ENCODE measurements at places on chromosomes 1 and 21.

DNA sequence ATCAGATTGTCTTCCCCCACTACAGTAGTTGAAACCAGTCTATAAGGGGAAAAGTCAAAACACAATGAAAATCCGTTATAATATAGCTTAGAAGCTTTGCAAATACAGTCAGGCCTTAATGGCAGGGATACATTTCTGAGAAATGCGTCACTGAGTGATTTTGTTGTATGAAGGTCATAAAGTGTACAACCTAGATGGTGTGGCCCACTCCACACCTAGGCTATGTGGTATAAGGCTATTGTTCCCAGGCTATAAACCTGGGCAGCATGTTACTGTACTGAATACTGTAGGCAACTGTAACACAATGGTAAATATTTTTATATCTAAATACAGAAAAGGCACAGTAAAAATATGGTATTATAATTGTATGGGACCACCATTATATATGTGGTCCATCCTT lies 188.0 kb upstream of the L1TD1 start:
- DNase-seq, result no peak

DNA sequence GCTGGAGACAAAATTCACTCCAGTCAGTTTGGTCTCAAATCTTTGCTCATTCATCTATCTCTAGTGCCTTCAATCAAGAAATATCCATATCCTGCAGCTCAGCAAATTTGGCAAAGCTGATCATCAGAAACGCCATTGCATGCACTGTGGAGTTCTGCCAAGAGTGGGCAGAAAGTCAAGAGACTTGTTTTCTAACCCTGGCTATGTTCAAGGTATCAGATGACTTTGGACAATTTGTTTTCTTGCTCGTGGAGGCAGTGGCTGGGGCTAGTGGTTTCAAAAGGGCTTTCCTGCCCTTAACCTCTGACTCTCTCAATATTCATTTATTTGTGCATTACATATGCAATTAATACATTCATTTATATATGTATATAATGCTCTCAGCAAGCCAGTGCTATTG lies 12.8 kb upstream of the LRRC52 start:
- DNase-seq, result no peak

- no peak for DNase-seq
Measured at GRCh38 chr1:154485106-154485505, 16.9 kb upstream of the TDRD10 start.

GRCh38 chr1:6157132-6157527 lies 23.0 kb downstream of the CHD5 start:
- DNase-seq, result no peak

DNA sequence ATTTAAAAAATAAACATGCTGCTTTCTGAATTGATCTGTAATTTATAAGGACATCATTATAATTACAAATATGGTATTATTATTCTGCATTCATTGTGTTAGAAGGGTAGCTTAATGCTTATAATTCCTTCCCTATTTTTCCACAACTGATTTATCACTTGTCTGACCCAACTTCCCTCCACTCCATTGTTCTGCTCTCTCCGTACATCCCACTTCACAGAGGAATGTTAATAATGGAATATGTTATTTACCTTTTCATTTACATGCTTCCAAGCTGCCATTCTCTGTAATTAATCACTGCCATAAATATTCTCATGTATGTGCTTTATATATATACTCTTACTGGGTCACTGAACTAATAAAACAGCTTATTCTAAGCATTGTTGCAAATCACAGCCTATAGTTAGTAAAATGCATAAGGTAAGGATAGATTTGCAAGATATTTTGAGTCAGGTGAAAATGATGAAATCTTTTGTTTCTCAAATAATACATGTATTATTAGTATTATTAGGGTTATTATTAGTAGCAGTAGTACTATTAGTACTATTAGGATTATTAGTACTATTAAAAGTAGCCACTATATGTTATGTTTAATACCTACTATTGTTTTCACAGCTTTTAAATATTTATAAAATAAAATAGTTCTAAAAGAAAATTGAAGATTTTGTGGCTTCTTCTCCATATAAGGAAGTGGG lies 70.6 kb upstream of the NEK7 start:
- no peak for DNase-seq

DNA sequence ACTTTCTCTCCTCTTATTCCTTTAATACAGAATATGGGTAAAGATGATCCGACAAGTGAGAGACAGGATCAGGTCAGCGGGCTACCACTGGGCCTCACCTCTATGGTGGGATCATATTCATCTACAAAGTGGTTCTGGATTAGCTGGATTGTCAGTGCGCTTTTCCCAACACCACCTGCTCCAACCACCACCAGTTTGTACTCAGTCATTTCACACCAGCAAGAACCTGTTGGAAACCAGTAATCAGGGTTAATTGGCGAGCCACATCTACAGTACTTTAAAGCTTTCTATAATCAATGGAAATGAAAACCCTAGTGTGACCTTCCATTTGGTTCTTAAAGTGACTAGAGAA lies 643 bp downstream of the NRAS start:
- DNase-seq, result no peak

DNA sequence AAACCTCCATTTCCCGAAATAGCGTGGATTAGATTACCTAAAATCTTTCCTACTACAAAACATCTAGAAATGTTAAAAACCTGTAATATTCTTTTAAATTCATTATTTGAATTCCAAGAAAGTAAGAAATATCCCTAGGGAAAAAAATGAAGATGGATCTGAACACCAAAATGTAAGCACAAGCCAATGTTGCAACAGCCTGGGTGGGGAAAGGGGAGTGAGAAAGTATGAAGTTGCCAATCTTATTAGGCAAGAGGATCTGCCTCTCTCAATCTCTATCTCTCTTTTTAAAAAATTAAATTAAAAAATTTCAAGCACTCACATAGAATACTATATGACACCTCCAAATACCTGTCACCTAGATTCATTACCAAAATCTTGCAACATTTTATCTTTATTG lies 74.9 kb upstream of the IRF2BP2 start:
- no peak for DNase-seq

DNA sequence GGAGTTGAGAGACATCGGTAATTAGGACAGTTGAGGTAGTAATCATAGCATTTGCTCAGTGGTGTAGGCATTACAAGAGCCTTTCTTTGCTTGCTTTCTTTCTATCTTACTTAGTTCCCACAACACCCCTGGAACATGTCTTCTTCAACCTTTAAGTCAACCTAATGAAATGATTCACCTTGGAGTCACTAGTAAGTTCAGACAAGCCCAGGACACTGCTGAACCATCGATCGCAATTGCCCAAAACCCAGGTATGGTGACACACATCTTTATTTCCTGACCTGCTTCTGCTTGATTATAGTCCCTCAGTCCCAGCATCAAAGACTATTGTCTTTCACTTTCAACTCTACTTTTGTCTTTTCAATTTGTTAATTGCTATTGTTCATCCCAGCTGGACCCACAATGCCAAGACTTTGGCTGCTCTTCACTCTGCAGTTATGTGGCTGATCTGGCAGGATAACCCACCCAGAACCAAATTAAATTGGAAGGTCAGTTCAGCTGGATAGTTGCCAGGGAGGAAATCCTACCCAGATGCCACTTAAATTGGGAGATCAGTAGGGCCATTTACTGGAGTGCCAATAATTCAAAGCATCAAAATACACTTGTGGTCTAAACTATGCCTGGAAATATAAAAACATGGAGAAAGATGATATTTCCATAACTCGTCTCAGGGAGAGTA lies 272.9 kb downstream of the RWDD3 start:
- no peak for DNase-seq

GRCh38 chr1:220473440-220473839 lies 54.5 kb upstream of the MARK1 start:
- no peak for DNase-seq

DNA sequence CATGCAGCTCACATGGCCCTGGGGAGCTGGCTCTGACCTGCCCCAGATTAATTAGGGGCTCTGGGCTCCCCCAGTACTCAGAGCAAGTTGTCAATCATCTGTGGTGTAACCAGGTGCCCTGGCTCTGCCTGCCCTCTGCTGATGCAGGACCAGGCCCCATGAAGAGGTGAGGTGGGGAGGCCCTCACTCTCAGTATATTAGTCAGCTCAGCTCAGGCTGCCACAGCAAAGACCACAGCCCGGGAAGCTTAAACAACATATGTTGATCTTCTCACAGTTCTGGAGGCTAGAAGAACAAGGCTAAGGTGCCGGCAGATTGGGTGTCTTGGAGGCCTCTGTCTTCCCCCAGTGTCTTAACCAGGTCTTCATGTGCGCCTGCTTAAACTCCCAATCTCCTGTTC lies 66.5 kb downstream of the FCRL5 start:
- DNase-seq, result no peak

DNA sequence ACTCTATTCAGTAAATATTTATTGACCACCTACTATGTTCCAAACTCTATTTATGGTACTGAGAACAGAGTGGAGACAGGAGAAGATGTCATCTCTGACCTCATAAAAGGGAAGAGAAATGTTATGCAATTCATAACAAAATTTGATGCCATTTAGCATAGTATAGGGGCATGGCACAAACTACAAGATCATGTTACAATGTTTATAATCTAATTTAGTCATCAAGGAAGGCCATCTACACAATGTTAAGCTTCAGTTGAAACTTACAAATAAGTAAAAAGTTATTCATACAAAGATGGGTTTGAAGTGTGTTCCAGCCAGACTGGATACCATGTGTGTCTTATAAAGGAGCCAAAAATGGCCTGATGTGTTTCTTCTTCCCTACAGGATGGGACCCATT lies 146.8 kb upstream of the CHRM3 start:
- no peak for DNase-seq

DNA sequence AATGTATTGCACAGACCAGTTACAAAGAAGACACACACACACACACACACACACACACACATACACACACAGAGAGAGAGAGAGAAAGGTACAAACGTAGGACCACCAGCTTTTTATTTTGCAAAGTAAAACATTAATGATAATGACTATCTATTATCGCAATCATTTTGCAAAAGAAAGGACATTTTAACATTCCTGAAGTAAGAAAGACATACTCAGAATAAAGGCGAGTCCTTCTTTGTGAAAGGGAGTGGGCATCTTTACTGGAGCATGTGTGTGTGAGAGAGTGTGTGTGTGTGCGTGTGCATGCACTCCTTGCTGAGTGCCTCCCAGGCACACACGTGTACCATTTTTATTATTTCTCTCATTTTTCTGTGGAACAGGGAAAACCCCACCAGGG lies 28.4 kb downstream of the PPFIA4 start:
- DNase-seq, result no peak

DNA sequence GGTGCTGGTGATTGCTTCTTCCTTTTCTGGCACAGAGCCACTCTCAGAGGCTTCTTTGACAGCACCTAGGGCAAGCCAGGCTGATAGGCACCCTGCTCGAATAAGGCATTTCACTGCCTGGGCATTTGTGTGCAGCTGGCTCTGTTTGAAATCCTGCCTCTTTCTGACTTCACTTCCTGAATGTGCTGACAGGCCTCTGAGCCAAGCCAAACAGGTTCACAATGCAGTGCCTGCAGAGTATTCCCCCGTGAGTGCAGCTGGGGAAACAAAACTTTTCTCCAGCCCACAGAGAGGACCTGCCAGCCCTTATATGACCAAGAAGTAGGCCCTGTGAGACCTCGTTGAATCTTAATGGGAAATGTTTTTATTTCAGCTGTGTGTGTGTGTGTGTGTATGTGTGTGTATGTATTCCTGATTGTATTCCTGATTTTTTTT lies 10.4 kb downstream of the JUN start:
- DNase-seq, result no peak

DNA sequence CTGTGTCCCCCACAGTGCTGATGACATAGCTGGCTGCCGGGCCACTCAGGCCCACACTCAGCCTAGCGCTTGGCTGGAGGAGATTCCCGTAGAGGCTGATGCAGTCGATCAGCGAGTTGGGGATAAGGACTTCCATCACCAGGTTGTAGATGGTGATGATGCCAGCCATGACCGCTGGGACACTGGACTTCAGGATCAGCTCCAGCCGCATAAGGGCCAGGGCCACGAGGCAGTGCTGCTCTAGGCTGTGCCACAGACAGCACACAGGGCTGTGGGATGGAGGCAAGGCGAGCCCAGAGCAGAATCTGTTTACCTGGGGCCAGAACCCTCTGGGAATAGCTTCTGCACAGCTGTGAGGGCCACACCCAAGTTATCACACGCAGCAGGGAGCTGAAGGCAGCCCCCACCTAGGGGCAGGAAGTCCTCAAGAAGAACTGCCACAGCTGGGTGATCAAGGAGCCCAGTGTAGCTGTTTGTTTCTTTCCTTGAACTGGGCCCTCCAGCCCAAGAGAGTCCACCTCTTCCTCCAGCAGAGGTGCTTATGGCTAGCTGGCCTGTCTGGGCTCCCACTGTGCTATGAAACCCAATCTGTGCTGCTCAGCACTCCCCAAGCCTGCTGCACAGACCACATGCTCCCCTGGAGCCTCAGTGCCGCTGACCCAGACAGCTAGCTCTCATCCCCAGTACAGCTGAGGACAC lies 6.2 kb downstream of the SLC2A1 start:
- no peak for DNase-seq

GRCh38 chr1:234230414-234230862 lies 142.8 kb upstream of the COA6 start:
- no peak for DNase-seq

DNA sequence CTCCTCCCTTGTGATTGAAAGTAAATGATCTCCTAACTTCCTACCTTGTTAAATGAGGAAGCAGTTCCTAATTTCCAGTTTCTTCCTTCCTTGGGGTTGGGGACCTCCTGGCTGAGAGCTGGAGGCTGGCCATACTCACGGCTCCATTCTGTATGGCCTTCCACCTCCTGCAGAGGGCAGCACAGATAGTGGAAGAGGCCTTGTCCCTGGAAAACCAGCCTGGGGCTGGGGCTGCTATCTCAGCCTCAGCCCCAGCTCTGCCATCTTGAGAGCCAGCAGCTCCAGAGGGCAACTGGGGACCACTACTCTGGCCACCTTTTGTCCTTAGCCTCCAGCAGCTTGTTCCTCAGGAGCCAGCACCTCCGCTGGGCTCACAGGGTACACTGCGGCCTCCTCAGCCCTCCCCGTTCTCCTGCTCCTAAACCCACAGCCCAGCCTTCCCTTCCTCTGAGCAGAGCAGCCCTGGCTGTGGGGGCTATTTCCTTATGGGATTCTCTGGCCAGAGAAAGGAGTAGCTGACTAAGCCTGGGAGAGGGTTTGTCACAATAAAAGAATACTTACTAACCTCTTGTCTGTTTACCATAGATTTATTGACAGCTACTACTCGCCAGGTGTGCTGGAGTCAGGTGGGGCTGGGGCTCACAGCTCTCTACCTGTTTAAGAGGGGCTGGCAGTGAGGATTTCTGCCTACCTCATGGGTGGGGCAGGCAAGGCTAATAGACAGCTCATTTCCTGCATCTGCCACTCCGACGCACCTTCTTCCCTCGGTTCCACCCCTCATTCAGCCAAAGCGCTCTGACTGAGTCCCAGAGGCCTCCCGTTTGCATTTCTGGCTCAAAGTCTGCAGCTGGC lies 6.3 kb downstream of the TMEM234 start:
- DNase-seq, result no peak

DNA sequence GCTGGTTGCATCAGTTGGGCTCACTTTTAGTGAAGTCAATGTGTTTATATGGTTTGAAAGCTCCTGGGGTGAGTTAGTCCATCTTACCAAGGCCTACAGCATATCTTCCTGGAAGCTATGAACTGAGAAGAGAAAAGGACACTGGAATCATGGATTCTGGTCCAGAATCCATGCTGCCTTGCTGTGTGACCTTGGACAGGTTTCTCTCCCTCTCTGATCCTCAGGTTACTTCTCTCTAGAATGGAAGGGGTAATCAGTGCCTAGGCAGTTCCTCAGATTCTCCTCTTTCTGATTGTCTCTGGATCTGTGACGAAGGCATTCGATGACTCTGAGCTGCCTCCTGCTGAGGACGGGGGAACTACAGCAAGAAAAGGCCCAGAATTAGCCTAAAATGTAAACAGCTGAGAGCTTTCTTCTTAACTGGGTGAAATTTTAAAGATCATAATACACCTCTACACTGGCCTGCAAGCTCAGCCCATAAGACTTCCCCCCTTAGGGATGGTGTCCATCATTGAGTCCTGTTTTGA lies 425.0 kb upstream of the VAMP3 start:
- DNase-seq, result no peak
